ENCODE measurements at places on chromosomes 4 and X.

GRCh38 chr4:146643812-146644401 is 5.2 kb downstream of the POU4F2 start:
- no peak for DNase-seq

DNA sequence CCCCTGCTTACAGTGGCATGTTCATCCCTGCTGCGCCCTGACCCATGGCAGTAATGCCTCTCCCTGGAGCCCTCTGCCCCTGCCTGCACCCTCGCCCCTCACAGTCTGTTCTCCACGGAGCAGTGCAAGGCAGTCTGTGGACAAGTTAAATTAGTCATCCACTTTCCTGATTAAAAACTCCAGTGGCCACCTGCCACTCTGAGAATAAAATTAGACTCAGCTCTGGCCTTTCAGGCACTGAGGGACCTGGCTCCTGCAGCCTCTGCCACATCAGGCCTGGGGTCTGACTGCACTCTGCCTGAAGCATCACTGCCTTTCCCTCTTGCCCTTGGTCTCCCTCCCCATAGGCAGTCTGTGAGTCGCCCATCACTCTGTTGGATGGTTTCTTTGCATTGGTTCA is 53.6 kb downstream of the GRK4 start:
- no peak for DNase-seq

GRCh38 chr4:137389911-137390520 is 142.3 kb downstream of the PCDH18 start:
- no peak for DNase-seq

GRCh38 chr4:57877047-57877458 is 766.9 kb upstream of the IGFBP7 start:
- no peak for DNase-seq

GRCh38 chrX:103817502-103817901 is 14.6 kb downstream of the RAB9B start:
- DNase-seq = no peak

DNA sequence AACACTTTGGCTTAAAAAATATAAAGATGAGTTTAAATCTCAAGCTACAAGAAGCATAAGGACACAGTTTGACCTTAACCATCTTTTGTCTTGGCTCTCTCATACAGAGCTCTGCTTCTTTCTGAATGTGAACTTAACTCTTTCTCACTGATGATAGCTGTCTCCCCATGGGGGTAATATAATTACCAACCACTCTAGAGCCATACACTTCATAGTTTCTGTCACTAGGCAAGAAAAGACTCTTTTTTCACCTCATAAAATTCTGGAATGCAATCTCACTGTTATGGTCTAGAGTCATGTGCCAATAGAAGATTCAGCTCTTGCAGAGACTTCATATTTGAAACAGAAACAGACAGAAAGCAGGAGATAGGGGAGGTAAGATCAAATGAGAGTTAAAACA is 481.7 kb upstream of the AGA start:
- DNase-seq = no peak

DNA sequence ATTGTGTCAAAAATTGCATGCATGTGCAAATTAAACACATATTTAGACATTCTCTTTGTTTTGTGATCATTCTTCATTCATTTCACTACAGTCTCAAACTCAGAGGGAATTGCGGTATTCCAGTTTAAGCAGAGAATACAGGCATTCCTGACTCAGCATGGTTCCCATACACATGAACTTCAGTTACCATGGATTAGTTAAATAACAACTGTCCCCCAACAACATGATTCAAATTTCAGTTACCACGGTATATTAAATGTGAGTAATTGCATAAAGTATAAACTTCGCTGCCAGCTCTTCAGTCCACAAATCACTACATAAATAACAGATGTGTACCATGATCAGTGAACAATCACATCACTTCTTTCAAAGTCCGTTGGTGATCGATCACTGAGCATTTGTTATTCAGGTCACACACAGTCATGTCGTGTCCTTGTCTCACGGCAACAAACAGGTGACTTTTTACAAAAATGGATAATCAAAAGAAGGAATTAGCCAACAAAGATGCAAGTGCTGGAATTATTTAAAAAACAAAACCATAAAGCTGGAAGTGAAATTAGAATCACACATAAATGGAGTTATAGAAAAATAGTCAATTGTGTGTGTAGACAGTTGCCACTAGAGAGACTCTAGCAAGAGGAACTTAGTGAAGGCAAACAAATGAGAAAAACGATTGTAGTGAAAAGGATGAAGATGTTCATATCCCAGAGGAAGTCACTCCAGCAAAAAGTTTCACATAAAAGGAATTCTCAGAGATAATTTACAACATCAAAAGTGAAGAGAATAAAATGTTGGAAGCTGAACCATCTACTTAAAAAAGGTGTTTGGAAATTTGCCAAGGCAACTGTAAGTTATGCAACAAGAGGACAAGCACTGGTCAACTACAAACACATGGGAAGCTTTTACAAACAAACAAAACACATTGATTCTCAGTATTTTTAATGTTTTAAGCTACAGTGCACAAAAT is 138.6 kb upstream of the SMARCAD1 start:
- no peak for DNase-seq

DNA sequence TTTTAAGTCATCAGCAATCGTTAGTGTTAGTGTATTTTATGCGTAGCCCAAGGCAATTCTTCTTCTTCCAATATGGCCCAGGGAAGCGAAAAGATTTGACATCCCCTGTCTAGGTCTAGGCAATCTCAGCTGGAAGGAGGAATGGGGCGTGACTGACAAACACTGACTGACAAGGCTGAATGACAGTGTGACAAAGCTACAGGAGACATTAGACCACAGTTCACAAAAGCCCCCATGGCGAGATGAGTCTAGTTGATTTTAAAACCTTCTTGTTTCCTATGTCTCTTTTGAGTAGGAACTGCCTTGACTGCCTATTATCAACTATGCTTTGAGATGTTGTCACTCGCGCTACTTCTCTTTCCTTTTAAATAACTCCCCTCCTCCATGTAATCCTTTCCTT is 42.3 kb downstream of the QRFPR start:
- no peak for DNase-seq

- DNase-seq = no peak
These were observed 22.8 kb upstream of the CENPVL3 start for GRCh38 chrX:51641421-51642021.

GRCh38 chrX:96776966-96777365 is 92.3 kb downstream of the DIAPH2 start:
- no peak for DNase-seq

GRCh38 chr4:83109480-83110222 is 4.9 kb downstream of the PLAC8 start:
- no peak for DNase-seq

- peak; percentile 54 for DNase-seq
These were observed at the start of gene OTUD5 for GRCh38 chrX:48957477-48957826. Gene OTUD5 (minus strand): TSS chrX:48957607. CDS start chrX:48957570, 37 bp downstream.

DNA sequence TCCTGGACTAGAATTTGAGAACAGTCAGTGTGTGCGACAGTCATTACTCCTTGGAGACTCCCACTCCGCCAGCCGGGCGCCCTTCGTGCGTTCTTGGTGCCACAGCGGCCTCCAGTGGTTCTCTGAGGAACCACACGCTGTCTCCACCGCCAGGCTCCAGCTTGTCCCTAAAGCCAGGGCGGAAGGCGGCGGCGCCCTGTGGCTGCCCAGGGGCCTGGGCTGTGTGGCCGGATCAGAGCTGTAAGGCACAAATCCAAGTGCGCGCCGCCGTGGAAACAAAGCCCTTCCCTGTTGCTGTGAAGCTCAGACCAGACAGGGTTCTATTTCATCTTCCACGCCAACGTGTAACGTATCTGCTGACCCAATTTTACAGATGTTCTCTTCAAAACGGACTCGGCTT is 34.2 kb downstream of the IDS start:
- peak; percentile 48 for DNase-seq

DNA sequence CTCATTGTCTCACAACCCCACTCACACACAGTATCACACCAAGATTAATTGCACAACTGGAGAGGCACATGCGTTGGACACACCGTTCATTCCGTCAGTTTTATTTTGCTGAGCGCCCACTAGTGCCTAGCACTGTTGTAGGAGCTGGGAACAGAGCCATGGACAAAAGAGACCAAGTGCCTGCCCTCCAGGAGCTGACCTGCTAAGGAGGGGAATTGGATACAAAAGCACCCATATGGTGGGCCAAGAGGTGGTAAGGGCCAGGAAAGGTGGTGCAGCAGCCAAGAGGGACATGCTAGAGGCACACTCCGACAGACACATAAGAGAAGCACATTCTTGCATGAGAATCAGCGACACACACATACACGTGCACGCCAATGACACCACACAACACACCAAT is 705 bp upstream of the CRMP1 start:
- DNase-seq = no peak

DNA sequence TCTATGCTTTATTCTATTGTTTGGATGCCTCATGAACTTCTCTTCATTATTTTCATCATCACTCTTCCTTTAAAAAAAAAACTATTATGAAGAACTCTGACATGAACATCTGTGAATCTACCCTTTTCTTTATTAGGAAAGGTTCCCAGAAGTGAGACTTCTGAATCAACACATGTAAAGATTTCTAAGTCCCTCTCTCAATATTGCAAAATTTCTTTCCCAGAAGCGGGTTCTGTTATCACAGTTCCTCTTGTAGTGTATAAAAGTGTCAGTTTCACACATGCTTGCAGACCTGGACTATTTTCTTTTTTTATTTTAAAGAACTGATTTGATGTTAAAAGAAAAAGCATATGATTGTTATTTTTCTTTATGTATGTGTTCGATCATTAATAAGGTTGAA is 330.8 kb upstream of the KLF3 start:
- no peak for DNase-seq

DNA sequence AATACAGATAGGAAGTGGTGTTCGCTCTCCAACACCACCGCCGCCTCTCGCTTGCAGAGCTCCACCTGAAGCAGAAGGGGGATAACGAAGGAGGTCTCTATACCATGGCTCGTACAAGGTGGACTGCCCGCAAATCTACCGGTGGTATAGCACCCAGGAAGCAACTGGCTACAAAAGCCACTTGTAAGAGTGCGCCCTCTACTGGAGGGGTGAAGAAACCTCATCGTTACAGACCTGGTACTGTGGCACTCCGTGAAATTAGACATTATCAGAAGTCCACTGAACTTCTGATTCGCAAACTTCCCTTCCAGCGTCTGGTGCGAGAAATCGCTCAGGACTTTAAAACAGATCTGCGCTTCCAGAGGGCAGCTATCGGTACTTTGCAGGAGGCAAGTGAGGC is 5.2 kb upstream of the BMP15 start:
- no peak for DNase-seq

DNA sequence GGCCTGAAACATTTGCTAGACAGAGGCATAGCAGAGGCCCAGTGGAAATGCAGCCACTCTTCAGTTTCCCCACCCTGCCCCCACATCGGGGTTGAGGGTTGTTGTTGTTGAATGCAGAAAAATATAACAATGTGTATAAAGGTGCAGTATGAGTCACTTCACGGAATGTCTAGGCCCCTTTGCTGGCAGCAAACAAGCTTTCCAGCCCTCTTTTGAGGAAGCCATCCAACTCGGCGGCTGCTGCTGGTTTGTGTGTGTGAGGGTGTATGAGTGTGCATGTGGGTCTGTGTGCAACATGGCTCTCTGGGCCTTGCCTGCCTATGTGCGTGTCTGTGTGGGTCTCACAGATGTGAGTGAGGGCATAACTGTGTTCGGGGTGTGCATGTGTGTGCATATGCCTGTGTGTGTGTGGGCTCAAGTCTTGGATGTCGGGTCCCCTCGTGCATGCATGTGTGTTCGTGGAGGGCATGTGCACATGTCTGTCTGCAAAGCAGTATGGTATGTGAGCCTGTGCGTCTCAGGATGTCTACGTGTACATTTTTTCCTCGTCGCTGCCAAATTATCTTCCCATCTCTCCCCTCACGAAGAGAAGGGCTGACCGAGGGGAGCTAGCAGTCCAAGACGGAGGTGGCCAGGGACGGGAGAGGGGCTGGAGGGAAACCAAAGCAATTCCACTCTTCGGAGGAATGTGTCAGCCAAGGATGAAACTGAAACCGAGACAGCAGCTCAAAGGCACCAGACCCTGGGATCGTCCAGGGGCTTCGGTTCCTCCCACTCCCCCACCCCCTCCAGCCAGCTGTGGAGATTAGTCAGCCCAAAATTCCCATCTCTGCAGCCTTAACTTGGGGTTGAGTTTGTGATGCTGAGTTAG is 8.4 kb upstream of the ELF4 start:
- DNase-seq = no peak

DNA sequence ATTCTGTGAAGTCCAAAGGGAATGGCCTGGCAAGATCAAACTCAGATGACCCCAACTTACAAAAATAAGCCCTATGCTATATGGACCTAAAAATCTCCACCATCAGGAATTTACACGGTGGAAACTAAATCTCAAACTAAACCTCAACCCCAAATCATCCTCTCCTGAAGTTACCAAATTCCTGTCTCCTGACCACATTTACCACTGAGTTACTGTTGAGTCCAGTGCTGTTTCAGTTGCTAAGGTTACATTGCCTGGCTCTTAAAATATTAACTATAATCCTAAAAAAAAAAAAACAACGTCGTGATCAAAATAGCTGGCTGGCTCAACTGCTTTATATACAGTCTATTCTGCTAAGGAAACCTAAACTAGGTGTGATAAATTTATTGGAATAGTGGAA is 315.2 kb upstream of the SLIT2 start:
- DNase-seq = no peak

GRCh38 chrX:9234315-9234714 is 200.4 kb upstream of the FAM9B start:
- no peak for DNase-seq

DNA sequence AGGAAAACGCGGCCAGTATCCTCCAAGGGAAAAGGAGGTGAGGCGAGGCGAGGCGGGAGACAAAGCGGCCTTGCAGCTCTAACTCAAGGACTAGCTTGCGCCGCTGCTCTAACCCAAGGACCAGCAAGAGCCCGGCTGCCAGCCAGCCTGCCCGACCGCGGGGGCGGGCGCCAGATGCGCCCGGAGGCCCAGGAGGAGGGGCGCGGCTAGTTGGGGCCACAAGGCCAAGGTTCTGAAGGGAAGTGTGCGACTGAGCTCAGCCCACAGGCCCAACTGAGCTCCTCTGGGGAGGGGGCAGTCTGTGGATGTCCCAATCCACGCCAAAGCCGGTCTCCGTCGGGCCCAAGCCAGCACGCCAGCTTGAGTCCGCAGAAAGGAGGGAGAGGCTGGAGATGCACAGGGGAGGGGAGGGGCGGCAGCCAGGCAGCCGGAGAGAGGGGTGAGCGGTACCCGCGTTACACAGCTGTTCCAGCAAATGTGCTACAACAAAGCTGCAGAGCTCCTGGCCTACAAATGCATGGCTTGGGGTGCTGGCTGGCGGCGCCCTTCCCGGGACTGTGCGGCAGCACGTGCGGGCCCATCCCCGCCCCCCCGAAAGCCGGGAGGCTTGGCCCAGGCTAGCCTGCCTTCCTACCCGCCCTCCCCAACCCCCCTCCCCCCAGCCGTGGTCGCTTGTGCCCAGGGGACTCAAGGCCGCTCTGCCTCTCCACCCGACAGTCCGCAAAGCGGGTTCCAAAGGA is 637 bp downstream of the AMER1 start:
- DNase-seq = peak; percentile 0

DNA sequence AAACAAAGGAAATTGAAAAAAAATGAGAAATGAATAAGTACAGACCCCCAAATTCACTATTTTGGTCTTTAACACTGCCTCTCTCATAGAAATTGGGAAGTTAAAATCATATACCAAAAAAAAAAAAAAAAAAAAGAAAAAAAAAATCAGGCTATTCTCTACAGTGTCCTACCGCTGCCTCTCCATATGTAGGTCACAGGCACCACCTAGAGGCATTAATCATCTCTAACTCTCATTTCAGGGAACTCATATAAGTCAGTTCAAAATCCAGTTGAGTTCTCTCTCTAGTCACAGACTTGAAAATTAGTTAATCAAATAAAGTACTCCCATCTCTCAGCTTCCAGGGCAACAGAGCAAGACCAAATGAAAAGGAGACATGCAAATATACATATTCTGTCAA is 47.9 kb downstream of the COX18 start:
- DNase-seq = no peak

- DNase-seq = no peak
These were observed 139.4 kb downstream of the PJA1 start for GRCh38 chrX:69025802-69026301.
